ENCODE measurements at places on chromosomes 3 and 15.

DNA sequence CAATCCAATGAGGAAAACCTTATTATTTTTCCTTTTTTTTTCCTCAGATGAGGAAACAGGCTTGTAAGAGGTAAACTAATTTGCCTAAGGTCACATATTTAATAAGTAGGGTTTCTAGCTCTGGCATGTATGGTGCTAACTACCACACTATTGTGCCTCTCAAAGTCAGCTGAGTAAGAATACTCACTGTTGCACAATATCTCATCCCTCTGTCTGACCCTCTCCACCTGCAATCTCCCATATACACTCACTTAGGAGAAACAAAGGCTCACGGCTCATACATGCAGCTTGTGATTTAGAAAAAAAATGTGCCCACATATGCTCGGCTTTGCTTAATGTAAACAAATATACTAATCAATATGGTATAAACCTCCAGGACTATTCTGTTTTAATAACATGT, 10.4 kb upstream of the ARIH1 start:
- DNase-seq = no peak

DNA sequence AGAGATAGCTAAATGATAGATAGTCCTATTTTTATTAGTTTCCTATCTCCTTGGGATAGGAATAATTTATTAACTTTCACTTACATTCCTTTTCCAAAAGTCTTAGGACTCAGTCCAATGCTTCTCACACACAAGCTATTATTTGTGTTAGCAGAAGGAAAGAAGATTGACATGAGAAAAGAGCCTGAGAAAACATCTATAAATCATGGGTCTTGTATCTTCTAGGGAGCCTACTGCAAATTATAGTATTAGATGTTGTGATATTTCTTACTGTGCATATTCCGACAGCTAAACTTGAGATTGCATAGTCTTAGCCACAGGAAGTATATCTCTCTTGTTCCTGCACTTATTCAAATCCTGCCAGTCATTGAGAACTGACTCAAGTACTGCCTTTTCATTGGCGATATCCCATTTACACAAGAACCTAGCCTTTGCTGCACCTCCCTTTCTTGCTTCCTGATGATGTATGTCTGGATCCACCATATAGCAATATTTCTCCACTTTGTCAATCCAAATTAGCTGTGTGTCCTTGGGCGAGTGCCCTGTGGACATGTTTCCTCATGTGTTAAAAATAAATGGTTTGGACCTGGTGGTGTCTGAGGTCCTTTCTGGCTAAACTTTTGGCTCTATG, 245.1 kb upstream of the LMCD1 start:
- DNase-seq = no peak

DNA sequence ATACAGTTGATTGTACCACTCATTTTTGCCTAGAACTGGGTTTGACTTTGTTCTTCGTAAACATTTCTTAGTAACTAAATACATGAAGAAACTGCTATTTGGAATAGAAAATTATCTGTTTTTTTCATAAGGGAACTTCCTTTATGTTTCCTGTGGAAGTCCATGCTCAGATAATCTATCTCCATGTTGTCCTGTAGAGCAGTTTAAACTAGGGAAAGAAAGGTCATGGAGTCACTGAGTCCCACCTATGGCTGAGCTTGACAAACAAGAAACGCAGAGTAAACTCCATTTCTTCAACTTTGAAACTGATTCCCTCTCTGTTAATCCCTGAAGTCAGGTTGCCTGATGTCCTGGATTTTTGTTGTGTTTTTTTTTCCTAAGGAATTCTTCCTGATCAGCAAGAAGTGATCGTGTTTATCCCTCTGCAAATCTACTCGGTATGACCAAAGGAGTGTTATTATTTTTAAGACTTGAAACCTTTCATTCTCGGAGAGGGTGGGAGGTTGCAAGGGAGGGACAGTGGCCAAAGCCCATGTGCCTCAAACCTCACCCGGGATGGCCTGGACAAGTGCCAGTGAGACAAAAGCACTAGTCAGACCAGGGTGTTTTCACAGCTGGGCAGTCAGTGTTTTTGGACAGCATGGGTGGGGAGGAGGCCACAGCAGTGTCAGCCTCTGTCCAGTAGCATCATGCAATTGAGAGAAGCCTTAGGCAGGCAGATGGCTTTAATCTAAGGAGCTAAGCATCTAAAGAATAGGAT, 129.8 kb upstream of the PHLDB2 start:
- DNase-seq = peak; percentile 45

- no peak for DNase-seq
Measured at GRCh38 chr15:37096558-37097143, 3.7 kb downstream of the MEIS2 start.

GRCh38 chr3:30535525-30535924, 70.9 kb upstream of the TGFBR2 start:
- no peak for DNase-seq

DNA sequence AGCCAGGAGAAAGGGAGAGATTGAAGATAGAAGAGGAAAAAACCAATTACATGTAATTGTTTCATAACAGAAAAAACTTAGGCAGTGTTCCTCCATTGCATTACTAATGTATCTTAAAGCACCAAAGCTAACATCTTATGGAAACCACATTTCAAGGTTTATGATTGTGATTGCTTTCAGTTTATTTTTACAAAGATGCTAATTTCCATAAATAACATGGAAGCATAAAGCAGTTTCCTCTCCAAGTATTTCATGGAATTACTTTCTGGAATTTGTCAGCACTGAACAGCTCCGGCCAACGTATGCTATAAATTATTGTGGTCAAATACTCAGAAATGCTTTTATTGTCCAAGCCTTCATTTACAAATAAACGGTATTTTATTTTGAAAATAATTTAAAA, 11.6 kb downstream of the ADAMTSL3 start:
- DNase-seq = no peak

DNA sequence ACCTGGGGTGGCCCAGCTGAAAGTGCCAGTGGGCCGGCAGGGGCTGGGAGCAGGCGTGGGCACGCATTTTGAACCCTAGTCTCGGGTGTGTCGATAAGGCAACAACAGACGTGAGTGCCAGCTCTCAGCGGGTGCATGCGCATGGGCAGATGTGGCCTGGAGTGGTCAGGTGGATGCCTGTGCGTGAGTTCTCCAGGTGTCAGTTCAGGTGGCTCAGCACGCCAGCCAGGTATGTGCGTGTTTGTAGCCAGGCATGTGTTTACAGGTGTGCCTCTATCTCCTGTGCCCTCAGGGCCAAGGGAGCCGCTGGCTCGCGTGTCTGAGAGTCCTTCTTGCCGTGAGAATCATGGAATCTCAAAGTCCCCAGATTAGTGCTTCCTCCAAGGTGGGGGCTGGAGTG, 14.8 kb downstream of the CYP1A2 start:
- no peak for DNase-seq

DNA sequence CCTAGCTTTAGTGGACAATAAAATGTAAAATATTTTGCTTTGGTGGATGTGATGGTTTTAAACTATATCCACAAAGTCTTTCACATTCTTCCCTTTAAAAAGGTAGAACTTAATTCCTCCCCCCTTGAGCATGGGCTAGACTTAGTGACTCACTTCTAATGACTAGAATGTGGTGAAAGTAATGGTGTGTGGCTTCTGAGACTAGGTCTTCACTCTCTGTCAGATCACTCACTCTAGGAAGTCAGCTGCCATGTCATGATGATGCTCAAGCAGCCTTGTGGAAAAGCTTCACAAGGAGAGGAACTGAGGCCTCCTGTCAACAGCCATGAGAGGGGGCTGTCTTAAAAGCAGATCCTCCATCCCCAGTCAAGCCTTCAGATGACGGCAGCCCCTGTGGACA, 4.2 kb downstream of the LRRC2 start:
- DNase-seq = peak; percentile 57

- no peak for DNase-seq
Measured at GRCh38 chr3:38127611-38128302, 9.2 kb downstream of the ACAA1 start.

DNA sequence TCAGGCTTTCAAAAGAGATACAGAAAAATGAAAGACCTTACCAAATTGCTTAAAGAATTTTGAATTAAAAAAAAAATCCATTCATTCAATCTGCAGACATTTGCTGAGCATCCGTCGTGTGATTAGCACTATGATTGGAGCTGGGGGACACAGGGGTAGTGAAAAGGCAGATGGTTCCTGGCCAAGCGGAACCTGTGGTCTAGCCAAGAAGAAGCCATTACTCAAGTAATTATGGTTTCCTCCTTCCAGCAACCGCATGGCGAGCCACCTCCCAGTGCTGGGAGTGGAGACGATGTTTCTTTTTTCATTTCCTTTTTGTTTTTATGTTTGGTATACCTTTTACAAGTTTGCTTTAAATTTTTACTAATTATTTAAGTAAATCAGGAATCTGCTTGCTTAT, 140.2 kb downstream of the CACNA2D3 start:
- no peak for DNase-seq

GRCh38 chr3:18010001-18010400, 267.6 kb upstream of the TBC1D5 start:
- peak; percentile 4 for DNase-seq

All from fibroblast of skin of right biceps (primary cell).